H54 (cell line): ENCODE measurements at places on chromosomes 16 and 17.

- DNase-seq = no peak
Measured at GRCh38 chr16:85422632-85423550, 190.2 kb upstream of the GSE1 start.

DNA sequence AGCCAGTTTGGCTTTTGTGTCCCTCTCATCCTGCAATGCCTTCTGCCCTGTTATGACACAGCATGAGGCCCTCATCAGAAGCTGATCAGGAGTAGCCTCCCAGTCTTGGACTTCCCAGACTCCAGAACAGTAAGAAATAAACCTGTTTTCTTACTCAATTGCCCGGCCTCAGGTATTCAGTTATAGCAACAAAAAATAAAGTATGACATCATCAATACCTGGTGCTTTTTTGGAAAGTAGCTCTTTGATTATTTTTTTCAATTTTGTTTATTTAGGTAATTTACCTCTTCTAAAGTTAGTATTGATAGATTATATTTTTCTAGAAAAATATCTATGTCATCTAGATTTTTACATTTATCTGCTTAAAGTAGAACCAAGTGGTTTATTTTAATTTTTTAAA, 112.8 kb upstream of the CES5A start:
- no peak for DNase-seq

DNA sequence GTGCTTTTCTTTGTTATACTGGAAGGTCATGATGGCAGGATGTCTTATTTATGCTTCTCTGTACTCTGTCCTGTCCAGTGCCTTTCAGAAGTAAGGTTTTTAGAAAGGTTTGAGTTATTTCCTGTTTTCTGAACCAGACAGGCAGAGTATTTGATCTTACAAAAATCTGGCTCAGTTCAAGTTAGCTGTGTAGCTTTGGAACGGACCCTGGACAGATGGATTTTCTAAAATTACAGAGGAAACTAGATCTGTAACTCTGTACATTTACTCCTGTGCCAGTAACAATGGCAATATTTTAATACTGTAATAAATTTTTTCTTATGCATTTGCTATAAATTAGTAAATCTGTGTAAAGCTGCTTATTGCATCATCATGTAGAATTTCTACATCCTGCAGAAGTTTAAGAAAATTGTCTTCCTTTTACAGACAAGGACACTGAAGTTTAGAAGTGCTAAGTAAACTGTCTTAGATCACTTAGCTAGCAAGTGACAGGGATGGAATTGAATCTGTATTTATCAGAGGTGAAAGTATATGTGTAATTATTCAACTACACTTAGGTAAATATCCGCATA, 347.6 kb downstream of the WWOX start:
- DNase-seq = no peak

GRCh38 chr17:13550291-13550690, 51.4 kb downstream of the HS3ST3A1 start:
- DNase-seq = no peak

GRCh38 chr17:4553669-4554068, 1.5 kb downstream of the MYBBP1A start:
- no peak for DNase-seq
